ENCODE measurements at places on chromosomes 3 and 15.
A peak's percentile ranks its signal among the peaks of the same experiment; 100 is the strongest.

DNA sequence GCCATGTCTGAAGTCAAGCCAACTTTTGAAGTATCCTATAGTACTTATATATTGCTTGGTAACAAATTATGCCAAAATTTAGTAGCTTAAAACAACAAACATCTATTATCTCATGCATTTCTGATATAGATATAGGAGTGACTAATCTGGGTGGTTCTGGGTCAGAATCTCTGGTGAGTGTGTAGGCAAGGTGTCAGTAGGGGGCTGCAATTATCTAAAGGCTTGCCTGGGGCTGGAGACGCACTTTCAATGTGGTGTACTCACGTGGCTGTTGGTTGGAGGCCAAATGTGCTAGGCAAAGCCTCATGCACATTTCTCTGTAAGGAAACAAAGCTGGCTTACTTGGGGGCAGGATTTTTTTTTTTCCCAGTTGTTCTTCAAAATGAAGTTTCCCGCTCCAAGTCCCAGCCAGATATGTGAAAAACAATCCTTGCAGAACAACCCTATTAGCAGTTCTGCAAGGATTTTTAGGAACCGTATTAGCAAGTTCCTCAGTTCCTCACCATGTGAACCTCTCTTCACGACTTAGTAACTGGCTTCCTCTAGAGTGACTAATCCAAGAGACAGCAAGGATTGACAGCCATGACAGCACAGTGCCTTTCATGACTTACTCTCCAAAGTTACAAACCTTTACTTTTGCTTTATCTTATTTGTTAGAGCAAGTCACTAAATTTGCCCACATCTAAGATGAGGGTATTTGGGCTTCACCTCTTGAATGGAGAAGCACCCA lies 25.8 kb downstream of the GREM1 start:
- no peak for DNase-seq

GRCh38 chr3:49428752-49429080 lies 408 bp downstream of the NICN1 start:
- DNase-seq = no peak

DNA sequence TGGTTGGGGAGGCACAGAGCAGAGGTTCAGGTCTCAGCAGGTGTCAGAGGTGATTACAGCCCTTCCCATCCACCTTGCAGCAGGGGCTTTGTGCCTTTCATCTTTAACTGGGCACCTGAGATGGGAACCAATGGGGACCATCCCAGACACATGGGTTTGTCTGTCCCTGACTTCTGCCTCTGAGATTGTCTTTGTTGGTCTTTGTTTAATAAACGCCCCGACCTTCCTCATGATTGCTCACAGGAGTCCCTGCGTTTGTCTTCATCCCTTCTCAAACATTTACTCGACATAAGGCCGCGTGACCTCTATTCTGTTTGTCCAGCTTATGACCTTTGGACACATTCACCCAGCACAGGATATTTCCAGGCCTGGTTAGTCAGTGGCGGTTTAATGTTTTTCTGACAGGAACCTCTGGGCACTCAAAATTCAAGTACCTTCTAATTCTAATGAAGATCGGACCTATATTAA lies 5.9 kb downstream of the ZSCAN2 start:
- DNase-seq = no peak

- no peak for DNase-seq
Measured at GRCh38 chr3:137041686-137042085, 83.9 kb downstream of the IL20RB start.

- no peak for DNase-seq
Measured at GRCh38 chr3:31027191-31027761, 132.8 kb upstream of the GADL1 start.

- DNase-seq = no peak
Measured at GRCh38 chr3:112333381-112334317, 693 bp downstream of the CD200 start.

- no peak for DNase-seq
Measured at GRCh38 chr3:10196389-10197052, 31.8 kb downstream of the IRAK2 start.

- no peak for DNase-seq
Measured at GRCh38 chr3:144921710-144922109, 950.1 kb downstream of the DIPK2A start.

DNA sequence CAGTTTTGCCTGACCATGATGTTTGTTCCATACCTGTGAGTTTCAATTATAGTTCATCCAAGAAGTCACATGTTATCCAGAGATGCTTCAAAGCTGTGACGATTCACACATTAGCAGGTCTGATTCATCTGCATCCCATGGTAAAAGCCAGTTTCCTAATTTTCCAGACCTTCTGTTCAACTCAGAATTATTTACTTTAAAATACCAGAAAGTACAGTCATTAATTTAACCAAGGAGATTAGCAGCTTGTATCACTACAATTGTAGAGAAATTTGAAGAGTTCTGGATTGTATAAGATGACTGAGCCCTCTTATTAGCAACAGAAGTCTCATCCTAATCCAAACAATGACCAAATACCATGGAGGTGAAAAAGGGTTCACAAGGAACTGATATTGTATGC lies 76.1 kb upstream of the THBS1 start:
- no peak for DNase-seq

GRCh38 chr15:100588638-100589242 lies 13.2 kb downstream of the LINS1 start:
- no peak for DNase-seq

DNA sequence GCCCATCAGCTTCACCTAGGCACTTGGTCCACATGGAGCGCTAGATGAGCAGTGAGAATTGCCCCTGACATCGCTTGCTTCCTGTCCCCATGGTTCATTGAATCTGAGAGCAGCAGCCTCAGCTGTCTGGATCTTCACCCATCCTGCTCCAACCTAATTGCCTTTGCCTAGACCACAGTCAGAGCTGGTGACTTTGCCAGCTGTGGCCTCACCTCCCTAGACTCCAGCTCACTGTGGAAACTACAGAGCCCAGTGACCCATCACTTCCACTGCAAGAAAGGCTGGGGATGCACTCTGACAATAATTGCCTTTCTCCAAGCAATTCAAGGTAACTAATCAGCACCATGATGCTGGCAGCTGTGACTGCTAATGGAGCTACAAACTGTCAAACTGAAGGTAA lies 30.6 kb upstream of the SLC6A1 start:
- no peak for DNase-seq

GRCh38 chr15:73756390-73756789 lies 3.2 kb upstream of the INSYN1 start:
- DNase-seq = no peak

GRCh38 chr3:138188013-138188730 lies 1.1 kb downstream of the ARMC8 start:
- DNase-seq = no peak

DNA sequence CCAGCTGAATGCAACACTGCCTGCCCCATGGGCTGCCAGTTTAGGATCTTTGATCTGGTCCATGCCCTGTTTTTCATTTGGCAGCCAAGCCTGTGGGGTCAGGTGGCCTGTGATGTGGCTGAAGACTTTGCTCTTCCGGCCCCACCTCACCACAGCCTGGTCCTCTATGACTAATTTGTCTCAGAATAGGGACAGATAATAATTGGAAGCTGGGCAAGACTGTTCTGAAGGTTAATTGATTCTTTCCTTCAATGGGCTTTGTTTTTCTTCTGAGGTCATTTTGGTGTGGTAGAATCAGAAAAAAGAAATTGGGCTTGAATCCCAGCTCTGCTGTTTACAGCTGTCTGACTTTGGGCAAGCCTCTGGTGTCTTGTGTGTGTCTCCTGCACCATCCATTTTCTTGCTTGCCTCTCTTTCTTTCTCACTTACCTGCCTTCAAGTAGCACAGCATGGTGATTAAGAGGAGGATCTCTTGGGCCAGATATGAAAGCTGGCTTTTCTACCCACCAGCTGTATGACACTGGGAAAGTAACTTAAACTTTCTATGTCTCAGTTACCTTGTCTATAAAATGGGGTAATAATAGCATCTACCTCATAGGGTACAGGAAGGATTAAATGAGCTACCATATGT lies 24.2 kb downstream of the ABHD2 start:
- no peak for DNase-seq

DNA sequence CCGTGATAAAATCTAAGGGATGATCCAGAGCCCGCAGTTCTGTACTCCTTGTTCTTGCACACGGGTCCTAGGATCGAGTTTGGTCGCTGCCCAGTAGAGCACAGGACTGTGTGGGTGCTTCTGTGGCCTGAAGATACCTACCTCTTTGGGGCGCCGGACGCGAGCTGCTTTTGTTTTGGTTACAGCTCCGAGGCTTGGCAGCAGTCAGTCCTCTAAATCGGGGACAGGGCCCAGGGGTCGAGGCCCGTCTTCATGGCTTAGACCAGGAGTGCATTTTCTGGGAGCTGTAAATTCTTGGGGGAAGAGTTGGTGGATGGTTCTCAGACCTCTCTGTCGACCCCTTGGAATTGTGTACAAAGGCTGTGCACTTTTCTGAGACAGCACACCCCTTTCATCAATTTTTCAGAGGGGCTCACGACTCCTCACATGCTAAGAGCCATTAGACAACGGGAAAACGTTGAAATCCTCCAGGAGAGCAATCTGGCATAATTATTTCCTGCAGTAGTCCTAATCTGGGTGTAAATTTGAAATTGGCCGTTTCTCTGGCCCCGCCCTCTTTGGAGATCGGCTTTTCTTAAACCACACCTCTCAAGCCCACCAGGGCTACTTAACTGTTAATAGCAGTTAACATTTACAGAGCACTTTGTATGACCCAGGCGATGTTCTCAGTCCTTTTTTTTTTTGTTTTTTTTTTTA lies 928 bp downstream of the CEP97 start:
- DNase-seq = peak; percentile 23

GRCh38 chr3:131239267-131239666 lies 142.3 kb upstream of the NUDT16 start:
- no peak for DNase-seq

GRCh38 chr3:131518680-131519079 lies 15.9 kb upstream of the MRPL3 start:
- no peak for DNase-seq

DNA sequence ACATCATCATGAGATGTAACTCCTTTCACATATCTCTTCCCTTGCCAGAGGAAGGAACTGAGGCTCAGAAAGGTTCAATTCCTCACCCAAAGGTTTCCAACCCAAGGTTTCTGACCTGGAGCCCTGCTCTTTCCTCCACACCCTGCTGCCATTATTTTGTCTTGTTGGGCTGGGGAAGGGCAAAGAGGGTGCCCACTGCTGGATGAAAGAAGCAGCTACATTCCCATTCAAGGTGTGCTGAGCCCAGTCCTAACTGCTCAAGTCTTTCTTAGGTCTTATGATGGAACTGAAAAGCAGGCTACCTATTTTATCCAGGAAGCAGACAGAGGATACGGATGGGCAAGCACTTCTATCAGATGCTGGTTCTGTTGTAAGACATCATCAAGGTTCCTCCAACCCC lies 258.0 kb upstream of the CTDSPL start:
- DNase-seq = no peak

- no peak for DNase-seq
Measured at GRCh38 chr3:122092460-122093165, 37.5 kb downstream of the CD86 start.

- no peak for DNase-seq
Measured at GRCh38 chr3:171982828-171983227, 56.5 kb upstream of the FNDC3B start.

DNA sequence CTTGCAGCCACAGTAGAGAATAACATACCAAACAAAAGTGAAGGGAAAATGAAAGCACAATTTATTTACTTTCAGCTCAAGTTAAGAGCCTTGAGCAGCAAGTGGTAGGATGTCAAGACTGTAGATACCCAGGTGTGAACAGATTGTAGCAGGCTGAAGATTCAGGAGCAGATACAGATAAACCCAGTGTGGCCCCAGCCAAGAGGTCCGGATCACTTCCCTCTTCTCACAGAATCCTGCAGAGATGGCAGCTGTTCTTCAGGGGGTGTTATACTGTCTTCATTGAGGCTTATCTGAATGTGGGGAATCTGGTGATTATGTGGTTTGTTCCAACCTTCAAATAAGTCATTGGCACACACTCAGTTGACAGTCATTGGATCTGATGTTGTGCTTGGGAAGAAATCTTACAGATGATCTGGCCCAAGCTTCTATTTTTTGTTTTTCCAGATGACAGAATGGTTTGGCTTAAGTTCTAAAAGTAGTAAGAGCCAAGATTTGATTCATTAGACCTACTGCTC lies 2.2 kb downstream of the STARD9 start:
- no peak for DNase-seq

GRCh38 chr3:25226747-25227146 lies 201.3 kb upstream of the RARB start:
- DNase-seq = no peak

- no peak for DNase-seq
Measured at GRCh38 chr3:43289401-43289800, 3.1 kb downstream of the SNRK start.

DNA sequence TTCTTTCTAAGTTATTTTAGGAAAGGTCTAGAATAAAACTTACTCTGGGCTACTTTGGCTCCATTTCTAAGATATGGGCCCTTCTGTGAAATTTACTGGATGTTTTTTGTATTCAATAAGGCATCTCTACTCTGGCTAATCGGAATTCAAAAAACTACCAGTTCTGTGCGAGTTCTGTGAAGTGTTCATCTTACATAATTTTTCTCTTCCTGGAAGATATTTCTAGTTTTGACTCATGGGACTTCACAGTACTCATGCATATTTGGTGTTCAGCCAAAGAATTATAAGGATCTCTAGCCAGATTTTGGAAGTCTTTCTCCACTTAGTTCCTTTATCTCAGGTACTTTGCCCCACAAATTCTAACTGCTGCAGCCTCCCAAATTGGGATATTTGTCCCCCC lies 46.4 kb upstream of the MBNL1 start:
- no peak for DNase-seq

GRCh38 chr3:72099326-72100079 lies 314.6 kb upstream of the PROK2 start:
- DNase-seq = no peak

DNA sequence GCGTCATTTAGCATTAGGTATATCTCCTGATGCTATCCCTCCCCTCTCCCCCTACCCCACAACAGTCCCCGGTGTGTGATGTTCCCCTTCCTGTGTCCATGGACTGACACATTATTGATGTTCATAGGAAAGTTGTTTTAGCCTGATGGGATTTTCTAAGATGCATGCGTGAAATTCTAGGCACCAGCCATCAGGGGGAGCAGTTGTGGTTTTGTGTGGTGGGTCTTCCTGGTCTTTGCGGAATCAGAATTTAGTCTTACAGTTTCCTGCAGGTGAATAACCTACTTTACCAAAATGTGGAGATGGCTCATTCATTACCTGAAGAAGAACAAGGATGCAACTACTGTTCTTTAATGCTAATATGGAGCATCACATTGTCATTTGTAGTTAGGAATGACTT lies 455.0 kb upstream of the THBS1 start:
- DNase-seq = no peak

GRCh38 chr15:85792912-85793590 lies 1.7 kb downstream of the KLHL25 start:
- DNase-seq = no peak

- DNase-seq = no peak
Measured at GRCh38 chr15:58492661-58493397, 61.0 kb downstream of the LIPC start.

GRCh38 chr3:133965013-133965570 lies 64.6 kb downstream of the SLCO2A1 start:
- no peak for DNase-seq
